Right forelimb (tissue), 1 donor: ENCODE measurements at places on chromosomes 3 and 15.

- no peak for DNase-seq
These were observed 47.6 kb downstream of the SHOX2 start for GRCh38 chr3:158058495-158059130.

DNA sequence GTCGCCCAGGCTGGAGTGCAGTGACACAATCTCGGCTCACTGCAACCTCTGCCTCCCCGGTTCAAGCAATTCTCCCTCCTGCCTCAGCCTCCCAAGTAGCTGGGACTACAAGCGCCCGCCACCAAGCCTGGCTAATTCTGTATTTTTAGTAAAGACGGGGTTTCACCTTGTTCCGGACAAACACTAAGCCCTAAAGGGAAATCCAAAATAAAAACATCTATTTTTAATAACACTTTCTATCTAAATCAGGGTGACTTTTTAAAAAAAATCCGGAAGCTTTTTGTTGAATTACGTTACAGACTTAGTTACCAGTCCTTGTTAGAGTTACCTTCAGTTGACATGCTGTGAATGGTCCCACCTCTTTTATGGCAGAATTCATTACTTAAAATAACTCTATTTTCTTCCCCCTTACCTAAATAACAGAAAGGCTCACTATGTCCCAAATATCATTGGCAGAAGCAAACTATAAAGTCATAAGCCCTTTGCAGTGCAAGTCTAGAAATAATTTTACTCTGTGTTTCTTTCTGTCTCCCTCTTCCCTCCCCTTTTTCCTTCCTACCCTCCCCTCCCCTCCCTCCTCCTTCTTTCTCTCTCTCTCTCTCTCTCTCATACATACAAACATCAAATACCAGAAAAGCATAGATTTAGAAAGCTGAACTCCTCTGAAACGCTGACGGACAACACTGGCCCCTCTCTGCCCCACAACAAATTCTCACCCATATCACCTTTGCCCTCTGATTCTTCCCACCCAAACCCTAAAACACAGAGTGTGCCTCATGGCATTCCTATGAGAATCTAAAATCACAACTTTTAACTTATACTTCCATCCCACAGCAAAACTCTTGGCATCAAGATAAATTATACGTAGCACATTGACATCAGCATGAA, 18.3 kb downstream of the THBS1 start:
- DNase-seq: no peak

DNA sequence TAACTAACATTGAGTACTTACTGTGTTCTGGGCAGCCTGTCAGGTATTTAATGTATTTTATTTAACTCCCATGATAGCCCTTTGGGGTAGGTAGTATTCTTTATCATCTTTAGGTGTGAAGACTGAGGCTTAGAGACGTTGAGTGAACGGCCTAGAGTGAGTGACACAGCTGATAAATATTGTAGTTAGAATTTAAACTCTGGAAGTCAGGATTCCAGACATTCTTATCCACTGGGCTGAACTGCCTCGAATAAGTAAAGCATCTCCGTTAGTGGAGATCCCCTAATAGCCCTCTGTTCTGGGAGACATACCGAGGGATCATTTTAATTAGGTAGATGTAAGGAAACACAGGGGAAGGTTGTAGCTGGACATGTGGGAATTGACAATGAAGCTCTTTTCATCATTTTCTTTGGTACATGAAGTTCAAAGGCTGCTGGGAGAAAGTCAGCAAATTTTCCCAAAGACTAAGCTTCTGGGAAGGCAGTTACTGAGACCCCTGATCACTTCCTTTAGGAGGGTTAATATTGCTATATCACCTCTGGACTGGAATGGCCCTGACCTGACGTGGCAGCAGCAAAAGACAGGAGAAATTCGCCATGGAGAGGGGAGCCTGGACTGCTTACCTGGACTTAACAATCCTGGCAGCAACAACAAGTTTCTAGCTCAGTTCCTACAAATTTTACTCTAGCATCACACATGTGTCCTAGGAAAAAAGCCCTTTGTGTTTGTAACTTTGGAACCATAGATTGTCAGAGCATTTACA, 11.7 kb upstream of the PDCD6IP start:
- DNase-seq: no peak

DNA sequence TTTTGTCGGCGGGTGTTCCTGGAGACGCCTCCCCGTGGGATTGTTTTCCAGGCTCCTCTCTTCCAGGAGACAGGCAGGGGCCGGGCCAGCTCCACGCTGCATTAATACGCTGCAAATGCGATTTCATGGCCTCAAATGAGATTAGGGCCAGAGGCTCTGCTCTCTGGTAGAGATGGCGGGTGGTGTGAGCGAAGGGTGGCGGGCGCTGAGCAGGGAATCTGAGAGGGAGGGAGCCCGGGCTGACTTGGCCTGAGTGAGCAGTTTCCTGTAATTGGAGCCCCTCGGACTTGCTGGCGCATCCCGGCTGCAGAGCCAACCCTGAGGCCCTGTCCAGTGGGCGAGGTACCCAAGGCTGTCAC, 7.4 kb upstream of the CCDC33 start:
- DNase-seq: peak; percentile 74
